ENCODE measurements at places on chromosomes 13 and 19.

- no peak for DNase-seq
These were observed 31.2 kb upstream of the F7 start for GRCh38 chr13:113074401-113074800.

DNA sequence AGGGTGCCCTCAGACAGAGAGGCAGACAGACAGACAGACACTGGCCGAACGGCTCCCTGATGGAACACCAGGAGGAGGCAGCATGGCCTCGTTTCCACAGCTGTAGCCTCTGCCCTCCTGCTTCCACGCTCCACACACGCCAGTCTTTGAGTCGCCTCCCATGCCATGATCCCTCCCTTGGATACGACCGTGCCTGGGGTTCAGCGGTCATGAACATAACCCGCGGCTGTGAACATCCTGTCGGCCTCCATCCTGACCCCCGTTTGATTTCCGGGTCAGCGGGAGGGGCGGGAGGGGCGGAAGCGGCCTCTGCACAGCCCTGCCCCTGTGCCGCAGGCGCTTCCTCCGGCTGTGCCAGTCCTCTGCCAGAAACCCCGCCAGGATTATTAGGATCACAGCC lies 23.4 kb downstream of the GP6 start:
- no peak for DNase-seq

DNA sequence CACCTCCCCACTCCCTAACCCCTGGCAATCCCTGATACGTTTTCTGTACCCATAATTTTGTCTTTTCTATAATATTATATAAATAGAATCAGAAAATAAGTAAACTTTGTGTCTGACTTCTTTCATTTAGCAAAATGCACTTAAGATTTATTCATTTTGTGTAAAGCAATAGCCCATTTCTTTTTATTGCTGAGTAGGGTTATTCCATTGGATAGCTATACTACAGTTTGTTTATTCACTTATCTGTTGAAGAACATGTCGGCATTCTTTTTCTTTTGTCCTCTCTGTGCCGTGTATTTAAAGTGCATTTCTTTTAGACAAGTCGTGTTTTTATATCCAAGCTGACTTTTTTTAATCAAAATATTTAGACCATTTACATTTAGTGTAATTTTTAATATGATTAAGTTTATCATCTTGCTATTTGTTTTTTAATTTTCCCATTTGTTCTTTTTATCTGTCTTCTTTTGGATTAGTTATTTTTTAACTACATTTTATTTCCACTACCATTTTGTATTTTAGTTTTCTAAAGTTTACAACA lies 176.4 kb upstream of the TSHZ3 start:
- no peak for DNase-seq

- DNase-seq = no peak
These were observed 1.2 kb downstream of the RCBTB2 start for GRCh38 chr13:48531416-48532255.

DNA sequence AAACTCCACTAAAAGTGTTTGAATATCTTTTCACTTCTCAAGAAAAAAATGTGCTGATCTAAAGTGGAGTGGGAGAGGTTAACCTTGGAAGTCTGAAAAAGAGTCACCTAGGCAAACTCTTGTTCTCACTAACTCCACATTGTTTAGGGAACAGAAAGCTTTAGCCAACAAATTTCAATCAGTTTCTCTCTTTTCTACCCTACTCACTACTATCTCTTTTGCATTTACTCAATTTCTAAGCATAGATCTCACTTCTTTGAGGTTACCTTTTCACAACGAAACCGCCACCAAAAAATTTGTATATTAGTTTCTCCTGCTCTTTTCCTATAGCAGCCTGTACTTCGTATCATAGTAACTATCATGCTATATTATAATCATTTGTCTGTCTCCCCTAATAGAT lies 6.3 kb downstream of the NHLRC3 start:
- no peak for DNase-seq

- DNase-seq = no peak
These were observed 458.9 kb downstream of the SLITRK1 start for GRCh38 chr13:83423381-83423780.

DNA sequence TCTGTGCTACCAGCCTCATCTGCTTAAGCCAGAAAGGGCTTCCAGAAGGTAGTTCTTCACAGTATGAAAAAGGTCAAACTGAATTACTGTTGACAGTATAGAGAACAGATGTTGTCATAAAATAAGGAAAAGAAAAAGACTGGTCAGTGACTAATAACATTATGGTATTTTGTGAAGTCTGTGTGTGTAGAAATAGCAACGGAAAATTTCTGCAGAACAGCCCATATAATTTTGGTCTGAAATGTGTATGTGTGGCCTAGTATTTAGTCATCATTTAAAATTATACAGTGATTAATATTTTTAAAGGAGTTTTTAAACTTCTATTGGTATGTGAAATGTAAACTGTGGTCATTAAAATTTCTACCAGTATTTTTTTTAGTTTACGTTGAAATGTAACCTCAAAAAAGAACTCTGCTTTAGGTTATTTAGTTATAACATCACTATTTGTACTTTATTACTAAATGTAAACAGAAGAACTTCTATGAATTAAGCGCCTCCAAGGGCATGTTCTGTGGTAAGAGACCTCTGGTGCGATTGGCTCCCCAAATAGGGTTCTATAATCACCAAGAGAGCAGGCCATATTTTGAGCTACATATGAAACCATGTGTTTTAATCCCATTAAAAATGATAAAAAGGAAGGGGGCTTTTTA lies 3.3 kb upstream of the GPR183 start:
- DNase-seq = peak; percentile 69

DNA sequence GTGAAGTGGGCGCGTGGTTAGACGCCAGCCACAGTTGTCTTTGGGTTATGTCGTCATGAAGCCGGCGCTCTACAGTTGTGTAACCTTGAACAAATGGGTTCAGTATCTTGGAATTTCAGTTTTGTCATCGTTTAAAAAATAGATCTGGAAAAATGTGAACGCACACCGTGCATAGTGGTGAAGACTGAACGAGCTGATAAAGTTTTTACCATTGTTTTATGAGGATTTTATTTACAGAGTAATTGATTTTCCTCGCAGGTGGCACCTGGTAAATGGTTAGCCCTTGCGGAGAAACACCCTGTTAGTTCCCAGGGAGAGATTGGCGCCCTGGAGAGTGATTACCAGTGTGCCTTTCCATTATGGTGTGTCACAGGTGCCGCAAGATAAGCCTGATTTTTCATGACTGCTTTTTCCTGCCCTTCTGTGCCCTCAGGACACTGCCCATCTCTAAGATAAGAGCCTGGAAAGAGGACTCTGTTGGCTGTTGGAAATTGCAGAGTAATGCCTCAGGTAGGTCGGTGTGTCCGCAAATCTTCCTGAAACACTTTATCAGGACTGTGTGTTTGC lies 577 bp downstream of the ZNF181 start:
- peak; percentile 80 for DNase-seq

GRCh38 chr13:27170516-27171243 lies 931 bp downstream of the USP12 start:
- DNase-seq = no peak

- DNase-seq = no peak
These were observed 38.3 kb downstream of the TMED1 start for GRCh38 chr19:10797541-10798256.

DNA sequence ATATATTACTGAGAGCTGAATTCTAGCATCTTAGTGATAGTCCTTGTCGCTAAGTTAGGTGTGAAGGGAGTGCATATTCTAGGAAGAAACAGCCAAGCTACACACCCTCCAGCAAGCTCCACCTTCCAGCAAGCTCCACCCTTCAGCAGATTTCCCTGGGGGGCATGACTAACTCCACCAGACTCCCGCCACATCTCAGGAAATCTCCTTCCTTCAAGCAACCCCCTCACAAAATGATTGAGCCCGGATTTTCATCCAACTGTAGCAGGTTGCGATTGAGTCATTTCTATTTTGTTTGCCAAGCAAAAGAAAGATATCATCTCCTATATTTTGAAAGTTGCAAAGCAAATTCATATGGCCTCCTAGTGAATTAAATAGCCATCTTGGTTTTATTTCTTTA lies 162.1 kb upstream of the TMTC4 start:
- peak; percentile 79 for DNase-seq

DNA sequence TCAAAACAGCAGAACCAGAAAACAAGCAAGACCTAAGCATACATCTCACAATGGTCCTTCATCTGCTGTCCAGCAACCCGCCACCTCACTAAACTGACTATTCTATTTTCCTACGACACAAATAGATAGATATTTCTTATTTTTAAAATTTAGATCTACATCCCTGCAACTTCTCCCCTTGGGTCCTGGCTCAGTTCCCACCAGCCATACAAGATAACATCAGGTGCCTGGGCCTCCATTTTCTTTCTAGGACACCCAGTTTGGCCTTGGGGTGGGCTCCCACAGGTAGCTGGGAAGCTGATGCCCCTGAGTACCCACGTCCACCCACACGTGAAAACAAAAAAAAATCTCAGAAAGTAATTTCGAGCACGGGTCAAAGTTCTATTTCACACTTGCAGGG lies 47.6 kb downstream of the TGDS start:
- no peak for DNase-seq

- no peak for DNase-seq
These were observed 3.5 kb downstream of the N4BP2L2 start for GRCh38 chr13:32535115-32535514.

DNA sequence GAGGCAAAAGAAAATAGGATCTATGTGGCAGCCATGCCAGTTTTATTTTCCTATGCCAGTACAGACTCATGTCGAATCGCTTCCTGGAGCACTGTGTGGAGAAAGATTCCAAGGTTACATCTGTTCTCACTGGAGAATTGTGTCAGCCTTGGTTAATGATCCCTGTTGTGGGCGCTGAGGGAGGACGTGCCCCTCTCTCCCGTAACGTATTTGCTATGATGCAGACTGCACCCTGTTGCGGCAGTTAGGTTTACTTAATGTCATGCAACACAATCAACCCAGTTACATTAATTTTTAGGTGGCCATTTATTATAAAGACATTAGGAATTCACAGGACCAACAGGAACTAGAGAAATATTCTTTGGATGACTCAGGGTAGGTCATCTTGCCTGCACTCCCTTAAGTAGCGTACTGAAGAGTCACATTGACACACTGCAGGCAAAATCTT lies 892.9 kb downstream of the EFNB2 start:
- DNase-seq = no peak

DNA sequence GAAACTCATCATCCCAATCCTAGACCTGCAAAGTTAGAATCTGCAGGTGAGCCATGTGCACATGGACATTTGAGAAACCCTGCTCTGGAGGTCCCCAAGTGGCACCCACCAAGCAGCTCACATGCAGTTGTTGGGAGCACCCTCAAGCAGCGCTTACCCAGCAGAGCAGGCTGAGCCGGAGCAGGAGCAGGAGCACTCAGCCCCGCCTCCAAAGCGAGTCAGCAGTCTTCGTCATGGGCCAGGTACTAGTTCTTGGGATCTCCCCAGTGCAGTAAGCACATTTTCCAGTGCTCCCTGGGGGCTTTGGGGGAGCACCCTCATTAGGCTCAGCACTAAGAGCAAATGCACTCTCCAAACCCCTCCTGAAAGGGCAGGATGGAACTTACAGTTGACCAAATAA lies 572.7 kb downstream of the IRS2 start:
- no peak for DNase-seq

DNA sequence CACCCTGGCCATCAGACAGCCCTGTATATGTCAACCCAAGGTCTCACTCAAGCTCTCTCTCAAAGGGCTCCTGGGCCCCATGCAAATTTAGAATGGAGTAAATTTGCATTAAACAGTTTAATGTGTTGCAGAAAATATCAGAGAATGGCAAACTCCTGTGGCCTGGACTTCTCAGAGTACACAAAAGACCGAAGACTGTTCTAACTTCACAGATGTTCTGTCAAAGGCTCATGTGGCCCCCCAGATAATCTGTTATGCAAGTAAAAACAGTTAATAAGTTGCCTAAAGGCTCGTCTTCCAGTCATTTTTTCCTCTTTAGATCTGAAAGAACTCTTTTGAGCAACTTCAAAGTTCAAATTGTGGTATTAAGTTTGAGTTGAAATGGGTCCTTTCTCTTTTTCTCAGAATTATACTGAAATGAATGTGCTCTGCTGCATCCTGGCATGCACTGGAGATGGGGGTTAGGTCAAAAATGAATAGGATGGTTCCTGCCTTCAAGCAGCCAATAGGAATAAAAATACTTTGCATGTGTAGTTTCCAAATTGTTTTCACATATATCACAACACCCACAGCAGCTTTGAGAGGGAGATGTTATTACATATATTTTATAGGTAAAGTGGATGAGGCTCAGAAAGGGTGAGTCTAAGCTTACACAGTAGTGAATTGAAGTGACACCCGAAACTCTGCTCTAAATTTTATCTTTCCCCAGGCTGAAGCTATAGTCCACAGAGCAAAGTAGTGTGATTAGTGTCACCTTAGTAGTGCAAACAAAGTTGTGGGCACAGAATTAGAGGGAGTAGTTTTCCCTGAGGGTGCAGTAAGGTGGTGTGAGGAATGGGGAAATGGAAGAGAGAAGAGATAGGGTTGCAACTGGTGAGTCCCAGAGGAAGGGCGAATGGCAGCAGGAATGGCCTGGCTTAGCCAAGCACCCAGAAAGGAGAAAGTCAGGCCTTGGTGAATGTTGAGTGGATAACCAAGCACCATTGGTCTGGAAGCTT lies 205.0 kb upstream of the RFC3 start:
- DNase-seq = no peak

DNA sequence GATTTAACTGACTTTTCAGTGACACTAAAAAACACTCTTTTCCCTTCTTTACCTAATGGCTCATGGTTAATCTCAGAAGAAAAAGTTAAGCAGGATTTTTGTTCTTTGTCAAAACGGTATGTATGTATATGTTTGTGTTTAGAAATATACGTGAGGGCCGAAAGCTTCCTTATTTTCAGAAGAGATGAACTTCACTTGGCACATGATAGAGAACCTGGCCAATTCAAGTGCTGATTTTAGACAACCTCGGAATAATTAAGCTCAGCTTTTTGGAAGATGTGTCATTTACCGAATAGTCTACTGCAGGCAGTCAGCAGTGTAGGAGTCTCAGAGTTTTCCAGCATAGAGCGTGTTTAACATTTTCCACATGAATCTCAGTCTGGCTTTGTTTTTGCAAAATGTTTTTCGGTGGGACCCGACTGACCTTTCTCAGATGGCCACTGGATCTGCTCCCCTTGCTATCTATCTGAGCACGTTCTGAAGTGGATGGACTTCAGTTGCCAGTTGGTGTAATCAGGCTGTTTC lies 4.6 kb downstream of the RNASEH2B start:
- no peak for DNase-seq

GRCh38 chr19:6654347-6655310 lies 15.3 kb downstream of the TNFSF14 start:
- no peak for DNase-seq

- peak; percentile 51 for DNase-seq
These were observed 10.9 kb downstream of the SLC46A3 start for GRCh38 chr13:28707629-28708427.

DNA sequence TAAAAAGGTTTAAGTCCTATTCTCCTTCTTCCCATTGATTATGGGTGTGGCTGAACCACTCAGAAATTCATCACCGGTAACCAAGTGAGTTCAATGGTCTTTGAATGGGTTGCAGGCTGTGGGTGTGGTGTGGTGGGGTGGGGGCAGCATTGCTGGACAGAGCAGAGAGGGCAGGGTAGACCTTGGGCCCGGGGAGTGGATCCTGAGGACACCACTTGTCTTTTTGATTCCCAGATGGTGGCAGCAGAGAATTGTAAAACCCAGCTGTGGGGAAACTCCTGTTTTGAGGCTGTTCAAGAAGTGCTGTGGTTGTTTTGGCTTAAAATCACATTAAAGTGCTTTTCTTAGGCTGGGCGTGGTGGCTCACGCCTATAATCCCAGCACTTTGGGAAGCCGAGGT lies 45.8 kb upstream of the RGCC start:
- DNase-seq = peak; percentile 60
